ENCODE measurements at places on chromosomes 11 and 22.

DNA sequence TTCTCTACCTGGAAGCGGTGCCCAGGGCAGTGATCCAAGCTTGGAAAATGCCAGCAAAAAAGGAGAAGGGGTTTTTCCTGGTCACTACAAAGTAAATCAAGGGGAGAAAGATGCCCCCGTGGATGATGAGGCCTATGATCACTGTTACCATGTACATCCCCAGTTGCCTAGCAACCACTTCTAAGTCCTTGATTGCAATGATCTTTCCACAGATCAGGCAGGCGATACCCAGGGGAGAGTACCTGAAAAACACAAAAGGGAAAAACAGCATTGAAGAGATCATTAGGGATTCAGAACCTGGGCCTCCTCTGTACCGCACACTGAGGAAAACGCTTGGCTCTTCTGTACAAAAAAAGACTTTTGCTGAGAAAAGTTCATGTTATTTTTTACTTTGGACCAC, 127.1 kb downstream of the SLC1A2 start:
- DNase-seq: no peak

GRCh38 chr11:27420722-27421572, 51.6 kb downstream of the LGR4 start:
- DNase-seq: no peak

DNA sequence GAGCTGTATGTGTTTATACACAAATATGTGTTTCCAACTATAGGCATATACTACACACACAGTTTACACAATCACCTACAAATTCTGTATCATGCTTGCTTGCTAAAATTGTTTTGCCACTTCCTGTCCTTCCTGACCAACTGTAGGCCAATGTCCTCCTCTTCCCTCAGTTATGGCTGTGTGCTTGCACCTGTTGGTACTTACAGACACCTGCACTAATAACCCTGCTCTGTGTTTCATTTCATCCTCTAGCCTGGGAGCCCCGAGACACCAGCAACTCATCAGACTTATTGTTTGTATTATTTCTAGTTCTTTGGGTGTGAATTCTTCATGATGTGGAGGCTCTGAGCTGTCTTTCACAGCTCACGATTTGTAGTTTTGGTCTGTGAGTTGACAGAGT, 1.8 kb upstream of the NCF4 start:
- no peak for DNase-seq

GRCh38 chr11:19673924-19674729, 38.5 kb upstream of the NAV2 start:
- no peak for DNase-seq

DNA sequence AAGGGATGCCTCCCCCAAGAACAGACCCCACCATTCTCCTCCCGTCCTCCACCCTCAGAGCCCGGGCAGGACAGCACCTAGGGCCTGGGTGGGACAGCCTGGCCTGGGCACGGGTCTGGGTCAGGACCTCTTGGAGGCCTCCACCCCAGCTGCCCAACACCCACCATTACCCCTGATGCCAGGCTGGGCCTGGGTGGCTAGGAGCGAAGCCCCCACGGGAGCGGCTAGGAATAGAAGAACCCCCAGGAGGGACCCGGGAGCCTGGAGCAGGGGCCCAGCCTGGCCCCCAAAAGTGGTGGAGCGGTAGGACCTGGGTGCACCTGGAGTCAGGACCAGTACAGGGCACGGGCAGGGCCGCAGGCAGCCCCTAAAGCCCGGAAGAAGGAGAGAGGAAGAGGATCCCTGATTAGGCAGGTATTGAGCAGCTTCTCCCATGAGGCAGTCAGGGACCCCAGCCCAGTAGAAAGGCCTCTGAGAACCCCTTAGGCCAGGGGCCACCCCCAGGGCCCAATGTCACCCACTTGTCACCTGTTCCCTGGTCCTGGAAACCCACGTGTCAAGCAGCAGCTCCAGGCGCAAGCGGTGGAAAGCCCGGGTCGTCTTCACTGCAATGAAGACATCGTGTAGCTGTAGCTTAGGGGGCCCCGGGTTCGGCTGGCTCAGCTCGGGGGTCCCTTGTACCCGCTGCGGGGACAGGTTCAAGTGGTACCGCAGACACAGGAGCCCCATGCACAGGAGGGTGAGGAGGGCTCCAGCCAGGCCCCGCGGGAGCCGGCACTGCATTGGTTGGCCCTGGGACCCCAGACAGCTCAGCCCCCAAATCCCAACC, 575 bp downstream of the MFNG start:
- peak; percentile 49 for DNase-seq

DNA sequence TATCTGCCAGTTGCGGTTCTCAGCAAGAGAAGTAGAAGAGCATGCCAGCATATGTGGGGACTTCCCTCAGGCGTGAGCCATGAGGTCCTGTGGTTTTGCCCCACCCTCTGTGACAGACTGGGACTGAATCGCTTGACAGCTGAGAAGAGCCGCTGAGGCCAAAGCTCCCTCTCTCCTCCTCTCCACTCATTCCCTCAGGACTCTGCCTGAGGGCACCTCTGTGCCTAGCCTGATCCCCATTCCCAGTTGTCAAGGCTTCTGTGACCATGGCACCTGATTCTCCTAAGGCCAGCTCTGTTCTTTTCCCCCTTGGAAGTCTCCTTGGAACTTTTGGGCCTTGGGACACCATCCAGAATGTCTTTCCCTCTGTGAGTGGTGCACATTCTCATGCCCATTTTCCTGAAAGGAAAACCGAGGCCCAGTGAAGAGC, 27.0 kb downstream of the ART5 start:
- peak; percentile 39 for DNase-seq

- no peak for DNase-seq
Measured at GRCh38 chr11:36825251-36825650, 227.2 kb upstream of the RAG2 start.

DNA sequence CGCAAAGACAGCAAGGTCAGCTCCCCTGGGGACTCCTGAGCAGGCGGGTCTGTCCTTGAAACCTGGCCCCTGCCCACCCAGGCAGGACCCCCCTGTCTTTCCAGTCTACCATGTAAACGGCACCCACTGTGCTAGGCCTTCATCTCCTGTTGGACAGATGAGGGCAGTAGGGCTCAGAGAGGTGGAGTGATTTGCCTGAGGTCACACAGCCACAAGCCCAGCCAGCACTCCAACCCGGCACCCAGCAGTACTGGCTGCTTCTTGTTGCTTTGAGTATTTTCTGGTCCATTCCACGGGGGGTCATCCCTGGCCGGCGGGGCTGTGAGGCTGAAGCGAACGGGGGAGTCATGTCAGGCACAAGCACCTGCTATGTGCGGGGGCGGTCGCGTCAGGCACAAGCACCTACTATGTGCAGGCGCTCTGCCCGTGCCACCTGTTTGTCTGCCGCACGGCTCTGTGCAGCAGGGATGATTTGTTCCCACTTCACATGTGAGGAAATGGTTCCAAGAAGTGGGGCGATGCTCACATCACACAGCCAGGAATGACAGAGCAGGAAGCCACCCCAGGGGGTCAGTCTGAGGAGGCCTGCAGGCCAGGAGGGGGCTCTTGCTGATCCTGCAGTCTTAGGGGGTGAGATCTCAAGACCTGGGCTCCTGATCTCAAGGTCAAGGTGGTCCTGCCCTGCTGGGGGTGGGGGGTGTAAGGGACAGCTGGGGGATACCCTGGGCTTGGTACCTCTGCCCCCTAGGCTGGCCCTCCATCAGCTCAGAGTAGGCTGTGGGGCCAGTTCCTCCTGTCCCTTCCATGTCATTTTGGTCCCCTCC, 110.7 kb downstream of the CACNA1I start:
- no peak for DNase-seq

All from stimulated activated naive CD8-positive, alpha-beta T cell treated with anti-CD3 and anti-CD28 coated beads, Interleukin-15, amount 100 ng/mL, for 72 hours (primary cell).